ENCODE measurements at places on chromosomes 2 and 18.

- no peak for DNase-seq
Measured at GRCh38 chr2:33205693-33206434, 259.1 kb downstream of the LTBP1 start.

DNA sequence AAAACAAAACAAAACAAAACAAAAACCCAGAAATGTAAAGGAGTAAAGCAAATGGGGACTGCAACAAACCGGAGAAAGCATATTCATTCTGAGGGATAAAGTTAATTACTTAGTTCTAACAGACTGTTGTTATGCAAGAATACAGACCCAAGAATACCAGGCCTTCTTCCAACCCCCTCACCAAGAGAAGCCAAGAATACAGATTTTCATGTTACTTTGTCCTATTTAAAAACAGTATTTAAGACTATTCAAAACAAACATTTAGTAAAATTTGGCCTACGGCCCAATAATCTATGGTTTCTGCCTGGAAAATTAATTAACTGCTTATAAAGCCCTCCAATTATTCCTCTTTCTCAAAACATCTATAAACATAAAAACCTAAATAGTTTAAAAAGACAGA, 91.4 kb downstream of the USP34 start:
- DNase-seq, result no peak

GRCh38 chr2:37780387-37780676, 108.9 kb upstream of the CDC42EP3 start:
- no peak for DNase-seq

- no peak for DNase-seq
Measured at GRCh38 chr2:28164280-28164801, 228.3 kb upstream of the FOSL2 start.

GRCh38 chr2:191824398-191824797, 22.5 kb downstream of the CAVIN2 start:
- no peak for DNase-seq

DNA sequence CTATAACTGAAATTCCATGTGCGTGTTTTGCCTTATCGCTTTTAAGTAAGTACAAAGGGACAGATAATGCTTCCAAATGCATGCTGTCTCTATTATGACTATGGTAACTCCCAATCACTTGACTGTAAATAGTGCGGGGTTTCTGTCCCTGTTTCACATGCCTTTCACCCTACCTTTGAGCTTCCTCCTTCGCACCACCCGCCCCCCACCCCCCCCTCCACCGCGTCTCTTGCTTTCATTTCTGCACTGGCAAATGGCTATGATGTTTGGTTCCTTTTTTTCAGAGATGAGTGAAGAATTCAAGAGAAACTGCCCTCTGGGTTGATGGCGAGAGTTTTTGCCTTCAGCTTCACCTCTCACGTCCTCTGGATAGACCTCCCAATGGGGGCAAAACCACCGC, 25.0 kb upstream of the SPP2 start:
- DNase-seq, result no peak

- no peak for DNase-seq
Measured at GRCh38 chr2:103448495-103448894, 686.7 kb downstream of the TMEM182 start.

- no peak for DNase-seq
Measured at GRCh38 chr2:218988650-218989049, 3.7 kb upstream of the FEV start.

Measured in H1 (cell line).